ENCODE measurements at places on chromosomes 12 and 14.

DNA sequence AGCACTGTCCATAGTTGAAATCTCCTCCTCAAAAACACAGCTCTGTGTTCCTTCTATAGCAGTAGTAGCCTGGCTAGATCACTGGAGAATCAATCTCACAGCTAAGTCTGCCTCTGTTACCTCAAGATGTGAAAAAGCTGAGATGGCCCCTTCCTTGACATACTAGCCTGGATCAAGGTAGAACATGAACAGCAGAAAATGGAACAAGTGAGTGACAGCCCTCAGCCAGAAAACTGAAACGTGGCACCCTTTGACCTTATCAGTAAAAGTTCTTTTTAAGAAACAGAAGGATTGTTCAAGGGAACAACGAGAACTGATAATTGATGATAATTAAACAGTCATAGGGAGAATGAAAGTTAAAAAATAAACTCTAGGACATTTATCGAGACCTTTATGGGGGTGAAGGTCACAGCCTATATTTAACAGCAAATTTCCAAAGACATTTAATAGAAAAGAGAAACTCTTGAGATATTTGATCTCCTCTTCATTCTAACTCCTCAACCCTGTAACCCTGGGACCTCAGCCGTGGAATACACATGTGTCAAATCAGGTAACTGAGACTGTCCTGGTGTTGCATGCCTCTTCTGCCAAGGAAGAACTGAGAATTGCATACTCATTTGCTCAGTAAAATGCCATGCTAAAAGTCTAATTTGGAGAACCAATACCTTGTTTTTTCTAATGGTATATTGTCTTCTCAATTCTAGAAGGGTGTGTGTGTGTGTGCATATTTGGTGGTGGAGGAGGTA is 258.0 kb upstream of the ATP2B1 start:
- no peak for DNase-seq

DNA sequence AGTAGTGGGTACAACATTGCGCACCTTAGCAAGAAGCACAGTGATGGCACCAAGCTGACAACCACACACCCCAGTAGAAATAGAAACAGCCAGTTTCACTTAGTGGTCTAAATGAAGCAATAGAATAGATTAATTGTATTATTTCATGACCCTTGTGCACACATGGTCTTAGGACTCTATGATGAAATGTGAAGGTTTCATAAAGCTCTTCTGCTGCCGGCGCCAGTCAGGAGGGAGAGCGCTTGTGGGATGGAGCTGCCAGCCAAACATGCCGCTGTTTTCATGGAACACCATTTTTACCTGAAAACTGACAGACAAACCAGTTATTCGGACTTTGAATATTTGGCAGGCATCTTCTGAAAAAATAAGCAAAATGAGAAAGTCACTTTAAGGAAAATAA is 100.0 kb downstream of the PPP2R5C start:
- DNase-seq: no peak

- DNase-seq: no peak
These were observed 23.3 kb downstream of the DYRK2 start for GRCh38 chr12:67671892-67672291.

GRCh38 chr12:85280165-85280983 is at the start of gene ALX1:
TSS of gene ALX1 (plus strand) at chr12:85280220. CDS start at chr12:85280262, 42 bp downstream.
- no peak for DNase-seq

DNA sequence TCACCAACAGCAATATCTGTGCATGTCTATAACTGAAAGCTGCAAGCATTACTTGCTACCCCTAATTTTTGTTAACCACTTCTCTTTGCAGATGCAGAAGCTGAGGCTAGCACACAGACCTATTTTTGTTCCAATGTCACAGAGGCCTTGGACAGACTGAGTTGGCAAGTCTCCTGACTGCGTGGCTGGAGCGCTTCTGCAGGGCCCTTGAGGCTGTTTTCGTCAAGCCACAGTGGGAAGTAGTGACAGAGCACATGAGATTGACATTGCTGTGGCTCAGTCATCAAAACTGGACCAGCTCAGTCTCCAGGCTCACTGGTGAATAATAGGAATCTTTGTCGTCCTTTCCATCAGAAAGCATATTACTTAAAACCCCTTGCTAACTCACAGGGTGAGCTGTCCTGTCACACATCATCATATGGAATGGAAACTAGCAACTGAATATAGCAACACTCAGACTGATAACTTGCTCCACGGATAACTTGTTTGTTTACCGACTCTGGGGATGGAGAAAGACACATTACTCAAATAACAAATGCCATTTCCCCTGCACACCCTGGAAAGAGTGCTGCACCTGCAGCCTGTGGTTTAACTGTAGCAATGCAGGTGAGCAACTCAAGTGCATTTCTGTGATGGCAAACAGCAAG is 43.6 kb upstream of the DDX11 start:
- no peak for DNase-seq

- DNase-seq: no peak
These were observed 305.4 kb downstream of the BMP4 start for GRCh38 chr14:53651096-53651740.

DNA sequence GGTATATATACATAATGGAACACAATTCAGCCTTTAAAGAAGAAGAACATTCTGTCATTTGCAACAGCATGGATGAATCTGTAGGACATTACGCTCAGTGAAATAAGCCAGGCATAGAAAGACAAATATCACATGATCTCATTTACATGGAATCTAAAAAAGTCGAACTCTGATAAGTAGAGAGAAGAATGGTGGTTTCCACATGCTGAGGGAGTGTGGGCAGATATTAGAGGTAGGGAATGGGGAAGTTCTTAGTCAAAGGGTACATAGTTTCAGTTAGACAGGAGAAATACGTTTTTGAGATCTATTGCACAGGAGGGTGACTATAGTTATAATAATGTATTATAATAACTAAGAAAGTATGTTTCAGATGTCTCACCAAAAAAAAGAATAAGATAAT is 71.4 kb downstream of the ADAMTS20 start:
- DNase-seq: no peak

DNA sequence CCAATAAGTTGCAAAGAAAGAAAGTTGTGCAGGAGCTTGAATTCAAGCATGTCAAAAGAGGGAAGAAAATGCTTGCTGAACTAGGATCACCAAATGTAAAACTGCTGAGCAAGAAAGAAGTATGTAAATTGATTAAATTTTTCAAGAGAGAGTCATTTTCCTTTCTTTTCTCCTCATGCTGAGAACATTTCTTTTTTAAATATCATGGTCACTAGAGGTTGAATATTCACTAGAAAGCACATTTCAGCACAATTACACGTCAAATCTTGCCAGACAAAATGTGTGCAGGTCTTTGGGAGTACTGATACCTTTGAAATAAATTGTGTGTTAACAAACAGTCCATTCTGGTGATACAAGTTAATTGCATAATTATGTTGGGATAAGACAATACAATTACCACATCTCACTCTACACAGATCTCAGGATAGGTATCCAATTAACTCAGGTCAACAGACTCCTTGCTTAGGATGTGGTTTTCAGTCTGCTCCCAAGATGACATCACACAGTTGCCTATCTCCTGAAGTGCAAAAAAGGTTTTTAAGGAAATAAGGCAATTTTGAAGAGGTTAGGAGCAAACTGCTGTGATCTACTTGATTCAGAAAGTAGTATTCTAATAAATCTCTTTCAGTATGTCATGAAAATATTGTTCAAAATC is 862.2 kb downstream of the RPS29 start:
- no peak for DNase-seq

GRCh38 chr14:54556535-54556934 is 10.4 kb upstream of the SAMD4A start:
- DNase-seq: no peak

DNA sequence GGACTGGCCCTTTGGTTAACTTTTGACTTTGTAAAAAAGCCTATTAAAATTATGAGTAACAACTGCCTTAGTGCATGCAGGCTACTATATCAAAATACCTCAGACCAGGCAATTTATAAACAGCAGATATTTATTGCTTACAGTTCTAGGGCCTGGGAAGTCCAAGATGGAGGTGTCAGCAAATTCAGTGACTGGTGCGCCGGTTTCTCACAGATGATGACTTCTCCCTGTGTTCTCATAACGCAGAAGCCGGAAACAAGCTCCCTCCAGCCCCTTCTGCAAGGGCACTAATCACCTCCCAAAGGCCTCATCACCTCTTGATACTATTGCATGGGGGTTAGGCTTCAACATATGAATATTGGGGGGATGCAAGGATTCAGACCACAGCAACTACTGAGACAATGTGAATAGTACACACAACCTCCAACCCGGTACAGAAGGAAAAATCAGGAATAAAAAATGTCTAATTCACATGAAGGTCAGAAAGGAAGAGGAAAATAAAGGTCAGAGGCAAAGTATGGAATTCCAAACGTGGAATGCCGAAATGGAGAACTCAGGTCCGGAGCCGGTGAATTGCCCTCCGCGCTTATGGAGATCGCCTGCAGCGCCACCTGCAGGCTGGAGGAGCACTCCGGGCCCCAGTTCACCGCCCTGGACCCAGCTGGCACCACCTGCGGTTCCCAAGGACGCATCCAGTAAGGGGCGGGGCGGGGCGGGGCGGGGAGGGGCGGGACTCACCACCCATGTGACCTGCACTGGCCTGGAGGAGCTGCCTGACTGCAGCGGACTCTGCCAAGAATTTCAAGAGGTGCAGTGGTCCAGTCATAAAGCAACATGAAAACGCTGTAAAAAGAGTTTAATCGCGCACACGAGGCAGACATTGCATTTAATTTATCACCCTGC is 203.4 kb downstream of the KIF26A start:
- DNase-seq: no peak

- DNase-seq: no peak
These were observed 13.0 kb downstream of the MVK start for GRCh38 chr12:109586385-109587296.

DNA sequence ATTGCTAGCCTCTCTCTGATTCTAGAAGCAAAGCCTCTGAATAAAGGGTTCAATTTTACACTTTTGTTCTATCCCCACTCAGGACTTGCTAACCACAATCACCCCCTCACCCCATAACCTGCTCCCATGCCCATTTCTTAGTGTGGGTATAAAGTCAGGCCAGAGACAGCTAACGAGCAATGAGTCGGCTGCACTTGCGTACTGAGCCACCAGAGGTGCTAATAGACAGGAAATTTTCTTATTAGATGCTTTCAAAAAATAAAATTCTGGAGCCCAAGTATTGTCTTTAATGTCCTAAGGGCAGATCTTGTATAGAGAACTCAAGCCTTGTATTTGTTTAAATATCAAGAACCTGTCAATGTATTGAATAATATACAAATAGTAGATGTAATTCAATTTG is 256.9 kb downstream of the SYT1 start:
- no peak for DNase-seq

GRCh38 chr12:67909091-67909531 is 80.1 kb upstream of the IFNG-AS1 start:
- no peak for DNase-seq

- no peak for DNase-seq
These were observed 39.9 kb downstream of the MAX start for GRCh38 chr14:65062096-65063075.

DNA sequence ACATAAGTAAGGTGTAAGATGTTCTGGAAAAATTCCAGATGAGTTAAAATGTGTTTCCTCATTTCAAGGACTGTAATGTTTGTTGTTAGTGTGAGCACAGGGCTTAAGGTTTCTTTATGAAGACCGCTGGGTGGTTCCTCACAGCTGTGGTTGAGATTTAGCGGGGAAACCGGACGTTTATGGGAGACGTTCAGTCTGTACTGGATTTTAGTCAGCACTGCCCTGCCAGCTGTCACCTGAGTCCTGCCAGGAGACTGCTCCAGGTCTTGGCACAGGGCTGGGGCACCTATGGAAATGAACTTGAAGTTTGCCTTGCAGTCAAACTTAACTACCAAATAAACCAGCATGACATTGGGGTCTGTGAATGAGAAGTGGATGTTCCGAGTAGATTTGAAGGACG is 555.2 kb downstream of the DIO2 start:
- DNase-seq: no peak
